ENCODE measurements at places on chromosomes 6 and 20.

DNA sequence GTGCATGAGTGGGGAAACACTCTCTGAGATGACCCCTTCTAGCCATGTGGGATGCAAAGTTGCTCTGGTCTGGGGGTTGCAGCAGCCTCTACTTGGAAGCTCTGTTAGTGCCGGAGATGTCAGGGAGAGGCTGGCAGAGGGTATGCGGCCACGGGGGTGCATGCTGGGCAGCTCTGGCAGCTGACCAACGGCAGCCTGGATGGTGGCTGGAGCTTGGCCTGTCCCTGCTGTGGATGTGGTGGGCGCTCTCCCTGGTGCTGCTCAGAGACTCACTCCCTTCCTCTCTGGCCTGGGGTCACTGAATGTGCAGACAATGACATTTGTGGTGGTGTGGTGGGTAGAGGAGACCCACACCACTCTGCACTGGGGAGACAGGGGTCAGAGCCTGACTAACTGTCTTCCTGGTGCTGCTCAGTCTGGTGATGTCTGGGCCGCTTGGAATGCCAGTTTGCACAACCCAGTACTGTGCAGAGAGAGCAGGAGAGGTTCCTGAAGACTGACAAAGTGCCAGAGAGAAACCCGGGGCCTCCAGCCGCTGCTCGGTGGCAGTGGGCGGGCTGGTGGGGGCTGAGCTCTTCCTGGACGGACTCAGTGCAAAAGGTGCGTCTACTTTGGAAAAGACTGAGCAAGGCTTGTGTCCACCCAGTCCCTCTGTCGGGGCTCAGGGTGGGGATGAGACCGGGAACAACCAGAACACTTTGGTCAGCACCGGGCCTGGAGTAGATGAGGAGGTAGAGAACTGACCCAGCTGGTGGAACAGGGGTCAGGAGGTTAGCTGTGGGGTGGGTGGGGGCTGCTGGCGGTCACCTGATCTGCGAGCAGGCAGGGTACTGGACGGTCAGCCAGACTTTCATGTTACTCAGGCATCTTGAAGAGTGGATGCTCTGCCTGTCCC is 2.7 kb downstream of the MYT1 start:
- no peak for DNase-seq

GRCh38 chr6:9675122-9675521 is 739.8 kb downstream of the TFAP2A start:
- DNase-seq = no peak

DNA sequence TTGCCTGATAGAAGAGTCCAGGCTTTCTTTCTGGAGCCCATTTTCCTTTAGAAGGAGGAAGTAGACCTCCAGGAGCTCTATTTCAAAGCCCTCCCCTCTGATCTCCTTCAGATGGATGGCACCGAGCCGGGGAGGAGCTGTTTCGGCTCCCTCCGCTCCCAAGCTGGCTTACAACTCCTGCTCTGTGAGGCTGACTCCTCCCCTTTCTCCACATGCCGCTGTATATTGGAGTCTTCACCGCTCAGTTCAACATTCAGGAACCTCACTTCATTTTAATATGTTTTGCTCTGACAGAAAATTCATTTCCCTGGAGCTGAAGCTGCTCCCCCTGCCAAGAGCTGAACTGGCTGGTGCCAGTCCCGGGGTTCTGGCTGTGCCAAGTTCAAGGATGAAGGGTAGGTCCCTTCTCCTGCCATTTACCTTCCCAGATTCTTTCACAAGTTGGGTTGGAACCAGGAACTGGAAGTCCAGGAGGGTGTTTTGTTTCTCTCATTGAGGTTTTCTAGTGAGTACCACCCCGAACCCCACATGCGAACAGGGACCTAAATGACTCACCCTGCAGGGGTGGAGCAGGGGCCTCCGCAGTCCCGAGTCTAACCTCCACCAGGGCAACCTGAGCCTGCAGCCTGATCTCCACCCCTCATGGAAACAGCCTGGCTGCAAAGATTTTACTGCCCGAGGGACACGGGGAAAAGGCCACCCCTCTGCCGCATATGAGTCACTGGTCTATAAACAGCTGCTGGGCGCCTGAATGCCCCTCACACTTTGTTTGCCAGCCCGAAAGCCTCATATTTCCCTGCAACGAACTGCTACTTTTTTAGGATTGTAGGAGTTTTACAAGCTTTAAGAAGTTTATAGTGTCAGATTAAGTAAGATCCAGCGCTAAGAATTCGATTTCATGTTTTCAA is 68.6 kb upstream of the FOXA2 start:
- no peak for DNase-seq

- DNase-seq = no peak
These were observed 34.4 kb downstream of the TGM3 start for GRCh38 chr20:2330090-2330695.

DNA sequence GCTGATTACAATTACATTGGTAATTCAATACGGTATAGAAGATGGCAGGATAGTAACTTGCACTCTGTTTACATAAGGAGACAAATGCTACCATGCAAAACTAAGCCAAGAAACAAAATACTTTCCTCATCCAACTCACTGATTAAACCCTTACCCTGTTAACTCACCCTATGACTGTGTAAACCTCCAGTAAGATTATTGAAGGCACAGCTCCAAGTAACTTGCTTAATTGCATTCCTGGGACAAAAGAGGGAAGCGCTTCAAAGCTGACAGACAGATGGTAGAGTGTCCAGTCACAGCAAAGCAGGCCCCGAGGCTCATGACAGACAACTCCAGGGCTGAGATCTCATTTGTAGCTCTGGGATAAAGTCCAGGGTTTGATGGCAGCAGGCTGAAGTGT is 6.9 kb upstream of the KIF16B start:
- no peak for DNase-seq

DNA sequence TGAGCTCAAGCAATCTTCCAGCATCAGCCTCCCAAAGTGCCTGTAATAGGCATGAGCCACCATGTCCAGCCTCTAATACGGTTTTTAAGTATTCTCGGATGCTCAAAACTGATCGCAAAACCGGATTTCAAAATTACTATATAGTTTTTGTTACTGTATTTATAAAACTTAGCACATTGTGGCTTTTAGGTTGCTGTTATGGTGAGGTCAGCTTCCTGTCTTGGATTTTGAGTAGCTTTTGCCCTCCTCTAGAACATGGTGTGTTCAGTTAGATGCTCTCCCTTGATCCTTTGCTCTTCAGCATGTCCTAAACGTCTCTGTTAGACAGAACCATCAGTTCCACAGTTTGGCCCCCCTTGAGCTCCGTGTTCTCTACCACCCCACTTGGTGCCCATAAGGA is 96.2 kb downstream of the RPP40 start:
- no peak for DNase-seq

DNA sequence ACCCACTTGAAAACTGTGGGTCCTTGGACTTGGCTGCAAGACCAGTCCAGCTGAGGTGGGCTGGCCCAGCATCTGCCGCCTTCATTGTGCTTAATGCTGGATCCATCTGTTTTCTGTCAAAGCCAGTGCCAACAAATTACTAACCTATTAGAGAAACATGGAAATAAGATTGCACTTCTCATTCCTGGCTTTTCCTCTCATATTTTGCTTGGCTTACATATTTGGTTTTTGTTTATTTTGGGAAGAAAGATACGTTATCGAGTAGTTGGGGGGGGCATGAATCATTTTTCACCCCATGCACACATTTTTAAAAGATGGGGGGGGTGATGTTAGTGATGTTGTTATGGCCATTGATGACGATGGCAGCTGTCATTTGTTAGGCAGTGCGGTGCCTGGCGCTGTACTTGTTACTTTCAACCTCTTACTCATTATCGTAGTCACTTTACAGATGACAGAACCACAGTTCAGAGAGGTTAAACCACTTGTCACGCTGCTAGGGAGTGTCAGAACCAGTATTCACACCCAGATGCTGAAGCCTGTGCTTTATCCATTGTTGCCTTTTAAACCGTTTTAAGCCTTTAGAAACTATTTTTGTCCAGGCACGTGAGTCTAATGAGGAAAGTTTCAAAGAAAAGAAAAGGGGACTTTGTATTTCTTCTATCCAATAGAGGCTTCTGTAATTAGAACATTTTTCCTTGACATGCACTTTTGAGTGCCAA is 180.0 kb downstream of the TMEM242 start:
- no peak for DNase-seq

Measured in kidney capillary endothelial cell (primary cell).